ENCODE measurements at places on chromosomes 1 and 21.

- H3K27ac ChIP-seq, result no peak overlapping the region
- H3K4me3 ChIP-seq, result no peak overlapping the region
- no peaks in the 10 kb centered on the region for H3K27me3 ChIP-seq
Measured at GRCh38 chr1:241767737-241768136, 80.3 kb upstream of the EXO1 start.

- no peaks in the 10 kb centered on the region for H3K36me3 ChIP-seq
- no peaks in the 10 kb centered on the region for H3K27me3 ChIP-seq
- H3K27ac ChIP-seq, result no peak overlapping the region
- H3K4me1 ChIP-seq, result no peaks in the 10 kb centered on the region
Measured at GRCh38 chr1:247865416-247865815, 8.4 kb downstream of the TRIM58 start.

GRCh38 chr1:65694933-65695332 lies 97.8 kb upstream of the PDE4B start:
- no peak overlapping the region for H3K4me3 ChIP-seq
- H3K36me3 ChIP-seq, result no peaks in the 10 kb centered on the region
- H3K27me3 ChIP-seq, result no peaks in the 10 kb centered on the region
- H3K27ac ChIP-seq, result no peak overlapping the region

GRCh38 chr1:117594261-117594990 lies 11.4 kb upstream of the TENT5C start:
- no peaks in the 10 kb centered on the region for H3K4me1 ChIP-seq
- H3K27me3 ChIP-seq, result no peaks in the 10 kb centered on the region
- no peaks in the 10 kb centered on the region for H3K36me3 ChIP-seq
- H3K27ac ChIP-seq, result no peak overlapping the region
- no peak overlapping the region for H3K4me3 ChIP-seq

GRCh38 chr1:113793878-113794834 lies 18.1 kb downstream of the RSBN1 start:
- no peaks in the 10 kb centered on the region for H3K4me1 ChIP-seq
- DNase-seq, result no peak
- no peaks in the 10 kb centered on the region for H3K27me3 ChIP-seq
- H3K36me3 ChIP-seq, result peaks cover 13% of the 10 kb centered on the region
- H3K4me3 ChIP-seq, result no peak overlapping the region

GRCh38 chr1:39981945-39982344 lies 27.0 kb downstream of the MFSD2A start:
- no peaks in the 10 kb centered on the region for H3K4me1 ChIP-seq
- no peak for DNase-seq
- H3K4me3 ChIP-seq, result no peak overlapping the region
- no peaks in the 10 kb centered on the region for H3K36me3 ChIP-seq
- no peak overlapping the region for H3K27ac ChIP-seq

GRCh38 chr1:233328142-233328921 lies 808 bp downstream of the MAP3K21 start:
- no peaks in the 10 kb centered on the region for H3K36me3 ChIP-seq
- peak overlapping the region; percentile 55 for H3K4me3 ChIP-seq
- H3K27me3 ChIP-seq, result peaks cover 11% of the 10 kb centered on the region
- peak; percentile 17 for DNase-seq
- H3K27ac ChIP-seq, result no peak overlapping the region

- no peak overlapping the region for H3K27ac ChIP-seq
- peaks cover 2% of the 10 kb centered on the region for H3K36me3 ChIP-seq
- DNase-seq, result no peak
- H3K4me1 ChIP-seq, result no peaks in the 10 kb centered on the region
- H3K4me3 ChIP-seq, result no peak overlapping the region
Measured at GRCh38 chr21:32303385-32303784, 4.7 kb downstream of the MRAP start.

GRCh38 chr1:217569021-217569420 lies 61.9 kb downstream of the GPATCH2 start:
- no peak for DNase-seq
- H3K4me1 ChIP-seq, result no peaks in the 10 kb centered on the region
- H3K4me3 ChIP-seq, result no peak overlapping the region
- H3K27ac ChIP-seq, result no peak overlapping the region

DNA sequence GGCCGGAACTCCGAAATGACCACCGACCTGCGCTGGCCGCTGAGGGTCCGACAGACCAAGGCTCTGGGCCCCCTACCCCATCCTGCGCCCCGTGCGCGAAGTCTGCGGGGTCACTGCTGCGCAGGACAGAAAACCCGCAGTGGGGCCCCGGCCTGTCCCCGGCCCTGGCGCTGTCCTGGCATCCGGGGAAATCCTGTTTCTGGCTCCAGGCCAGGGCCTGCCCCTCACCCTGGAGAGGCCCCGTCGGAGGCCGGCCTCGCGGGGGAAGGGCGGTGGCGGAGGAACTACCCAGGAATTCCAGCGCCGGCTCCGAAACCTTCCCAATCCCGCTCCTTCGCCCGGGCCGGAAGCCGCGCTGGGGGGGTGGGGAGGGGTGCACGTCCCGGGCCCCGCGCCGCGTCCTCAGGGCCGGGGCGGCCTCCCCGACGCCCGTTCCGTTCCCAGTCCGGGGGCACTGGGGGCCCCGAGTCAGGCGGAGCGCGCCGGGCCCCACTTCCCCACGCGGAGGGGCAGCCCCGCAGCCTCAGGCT lies 77.0 kb downstream of the MORN1 start:
- peak overlapping the region; percentile 48 for H3K4me3 ChIP-seq
- H3K27ac ChIP-seq, result peak overlapping the region; percentile 88
- H3K27me3 ChIP-seq, result no peaks in the 10 kb centered on the region
- DNase-seq, result peak; percentile 82

- no peaks in the 10 kb centered on the region for H3K27me3 ChIP-seq
- H3K4me1 ChIP-seq, result no peaks in the 10 kb centered on the region
- no peaks in the 10 kb centered on the region for H3K36me3 ChIP-seq
- DNase-seq, result no peak
- no peak overlapping the region for H3K27ac ChIP-seq
- no peak overlapping the region for H3K4me3 ChIP-seq
Measured at GRCh38 chr1:2099886-2100779, 49.9 kb downstream of the PRKCZ start.

DNA sequence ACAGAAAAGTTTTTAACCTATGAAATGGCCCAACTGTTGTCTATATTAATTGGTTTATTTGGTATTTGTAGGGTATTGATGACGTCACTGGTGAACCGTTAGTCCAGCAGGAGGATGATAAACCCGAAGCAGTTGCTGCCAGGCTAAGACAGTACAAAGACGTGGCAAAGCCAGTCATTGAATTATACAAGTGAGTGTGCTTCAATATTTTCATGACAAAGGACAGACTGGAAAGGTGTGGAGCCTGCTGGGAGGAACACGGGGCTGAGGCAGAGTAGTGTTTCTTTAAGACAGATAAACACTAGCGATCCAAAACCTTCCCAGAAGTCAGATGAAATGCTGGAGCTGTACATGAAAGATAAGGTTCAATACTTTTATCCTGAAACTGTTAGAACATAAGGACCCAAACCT lies 76.7 kb downstream of the AK4 start:
- no peak overlapping the region for H3K27ac ChIP-seq
- H3K27me3 ChIP-seq, result no peaks in the 10 kb centered on the region
- DNase-seq, result no peak
- no peaks in the 10 kb centered on the region for H3K4me1 ChIP-seq

DNA sequence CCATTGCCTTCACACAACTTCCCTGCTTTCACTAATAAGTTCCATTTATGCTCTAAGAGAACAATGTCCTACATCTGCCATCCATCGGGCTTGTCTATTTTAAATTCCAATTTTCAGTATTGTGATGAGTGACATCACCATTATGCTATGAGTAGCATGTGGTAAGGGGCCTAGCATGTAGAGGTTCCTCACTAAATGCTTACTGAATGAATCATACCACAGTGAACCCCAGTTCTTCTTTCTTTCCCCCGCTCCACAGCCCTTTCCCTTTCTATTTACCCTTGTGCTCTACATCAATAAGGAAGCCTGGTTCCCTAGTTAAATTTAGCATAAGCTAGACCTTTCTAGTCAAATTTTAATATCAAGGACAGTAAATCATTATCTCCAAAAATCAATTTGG lies 195.0 kb upstream of the RGS18 start:
- peak; percentile 42 for DNase-seq
- no peaks in the 10 kb centered on the region for H3K27me3 ChIP-seq
- H3K4me1 ChIP-seq, result peaks cover 16% of the 10 kb centered on the region
- no peaks in the 10 kb centered on the region for H3K36me3 ChIP-seq
- no peak overlapping the region for H3K4me3 ChIP-seq

GRCh38 chr1:174700314-174700713 lies 252.6 kb downstream of the GPR52 start:
- no peaks in the 10 kb centered on the region for H3K4me1 ChIP-seq
- no peaks in the 10 kb centered on the region for H3K27me3 ChIP-seq
- H3K27ac ChIP-seq, result no peak overlapping the region
- no peak overlapping the region for H3K4me3 ChIP-seq

DNA sequence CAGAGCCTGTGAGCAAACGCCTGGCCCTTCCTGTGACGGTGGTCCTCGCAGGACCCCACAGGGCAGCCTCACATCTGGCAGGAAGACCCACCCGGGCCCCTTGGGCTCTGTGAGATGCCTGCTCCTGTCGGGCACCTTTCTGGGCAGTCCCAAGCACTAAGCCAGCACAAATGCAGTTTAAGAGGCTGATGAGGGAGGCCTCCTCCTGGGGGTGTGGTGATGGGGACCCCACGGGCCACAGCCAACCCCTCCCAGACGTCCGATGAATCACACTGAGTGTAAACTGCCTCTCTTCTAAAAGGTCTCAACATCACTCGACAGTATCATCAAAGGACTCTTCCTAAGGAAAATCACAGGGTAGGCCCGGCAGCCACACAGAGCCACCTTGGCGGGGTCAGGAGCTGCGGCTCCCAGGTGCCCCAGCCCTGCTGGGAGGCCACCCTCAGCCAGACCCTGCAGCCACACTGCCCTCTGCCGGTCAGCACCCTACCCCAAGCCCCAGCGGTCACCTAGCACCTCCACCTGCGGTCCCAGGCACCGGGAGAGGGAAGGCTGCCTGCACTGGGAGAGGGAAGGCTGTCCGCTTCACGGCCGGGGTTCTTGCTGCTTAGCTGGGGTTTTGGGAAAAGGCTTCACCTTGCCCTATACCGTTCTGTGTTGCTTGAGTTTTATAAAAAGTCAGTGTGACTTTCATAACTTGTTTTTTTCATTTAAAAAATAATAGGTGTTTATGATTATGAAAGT lies 3.9 kb upstream of the PRKCZ start:
- no peak overlapping the region for H3K4me3 ChIP-seq
- peaks cover 5% of the 10 kb centered on the region for H3K4me1 ChIP-seq
- H3K36me3 ChIP-seq, result no peaks in the 10 kb centered on the region
- no peak overlapping the region for H3K27ac ChIP-seq
- H3K27me3 ChIP-seq, result peaks cover 28% of the 10 kb centered on the region

- no peaks in the 10 kb centered on the region for H3K4me1 ChIP-seq
- DNase-seq, result no peak
- H3K27ac ChIP-seq, result no peak overlapping the region
- H3K27me3 ChIP-seq, result no peaks in the 10 kb centered on the region
Measured at GRCh38 chr1:197683280-197683679, 92.0 kb downstream of the DENND1B start.

DNA sequence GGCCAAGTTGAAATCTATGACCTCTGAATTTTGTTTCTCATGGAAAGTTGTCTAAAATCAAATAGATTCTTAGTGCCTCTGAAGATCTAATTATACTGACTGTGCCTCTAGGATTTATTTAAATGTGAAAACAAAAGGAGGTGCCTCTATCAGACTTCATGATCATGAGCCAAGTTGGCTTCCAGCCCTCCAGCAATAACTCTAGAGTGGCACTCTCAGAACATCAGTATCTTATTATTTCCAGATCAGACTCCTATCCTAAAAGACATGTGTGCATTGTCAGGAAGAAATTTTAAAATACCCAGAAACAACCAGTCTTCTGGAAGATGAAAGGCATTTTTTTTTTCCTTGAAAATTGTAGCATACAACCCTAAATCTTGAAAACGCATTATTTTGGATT lies 368.0 kb downstream of the PDE4B start:
- no peak for DNase-seq
- H3K36me3 ChIP-seq, result no peaks in the 10 kb centered on the region
- H3K27me3 ChIP-seq, result no peaks in the 10 kb centered on the region
- no peak overlapping the region for H3K4me3 ChIP-seq
- H3K4me1 ChIP-seq, result no peaks in the 10 kb centered on the region
- H3K27ac ChIP-seq, result no peak overlapping the region

DNA sequence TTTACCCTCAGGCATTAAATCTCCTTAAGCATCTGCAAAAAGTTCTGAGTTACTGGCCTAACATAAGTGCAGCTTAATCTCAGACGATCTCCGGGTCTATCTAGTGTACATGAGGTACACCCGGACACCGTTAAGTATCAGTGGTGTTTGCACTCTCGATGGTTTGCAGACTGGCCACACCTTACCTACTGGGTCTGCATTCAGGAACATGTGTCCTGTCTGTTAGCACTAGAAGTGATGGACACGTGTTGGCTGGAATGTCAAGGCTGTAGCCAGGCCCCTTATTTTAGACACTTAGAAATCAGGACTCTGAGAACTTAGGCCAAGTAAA lies 783 bp upstream of the AGL start:
- peak overlapping the region; percentile 82 for H3K27ac ChIP-seq
- peaks cover 15% of the 10 kb centered on the region for H3K4me1 ChIP-seq

DNA sequence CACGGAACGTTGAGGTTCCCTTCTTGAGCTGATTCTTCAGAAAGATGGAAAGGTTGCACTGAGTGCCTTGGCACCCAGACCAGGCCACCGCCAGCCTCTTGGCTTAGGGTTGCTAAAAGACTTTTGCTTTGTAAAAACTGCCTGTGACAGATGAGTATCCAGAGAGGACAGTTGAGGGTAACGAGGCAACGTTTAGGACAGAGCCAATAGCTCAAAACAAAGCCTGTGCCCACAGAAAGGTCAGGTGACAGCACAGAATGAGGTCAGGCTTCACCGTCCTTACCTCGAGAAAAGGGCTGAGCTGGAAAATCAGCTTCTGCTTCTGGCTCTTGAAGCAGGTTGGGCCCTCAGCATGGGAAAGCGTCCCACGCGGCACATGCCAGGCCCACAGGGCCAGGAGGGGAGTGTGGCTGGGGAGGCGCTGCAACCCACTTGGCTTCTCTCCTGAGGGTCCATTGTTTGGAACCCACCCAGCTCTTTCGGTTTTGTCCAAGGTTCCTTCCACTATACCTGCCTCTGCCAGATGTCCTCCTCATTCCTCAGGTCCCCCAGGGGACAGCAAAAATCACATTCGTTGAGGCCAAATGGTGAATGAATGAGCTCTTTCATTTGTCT lies 55.5 kb downstream of the SCCPDH start:
- DNase-seq, result no peak
- no peaks in the 10 kb centered on the region for H3K36me3 ChIP-seq
- H3K4me3 ChIP-seq, result no peak overlapping the region
- no peak overlapping the region for H3K27ac ChIP-seq
- no peaks in the 10 kb centered on the region for H3K27me3 ChIP-seq
- H3K4me1 ChIP-seq, result no peaks in the 10 kb centered on the region

- DNase-seq, result no peak
- peaks cover 22% of the 10 kb centered on the region for H3K36me3 ChIP-seq
- H3K4me1 ChIP-seq, result no peaks in the 10 kb centered on the region
- no peak overlapping the region for H3K27ac ChIP-seq
- H3K4me3 ChIP-seq, result no peak overlapping the region
Measured at GRCh38 chr1:234435620-234436019, 43.4 kb downstream of the TARBP1 start.

GRCh38 chr1:91811363-91812025 lies 74.5 kb downstream of the TGFBR3 start:
- H3K36me3 ChIP-seq, result no peaks in the 10 kb centered on the region
- no peaks in the 10 kb centered on the region for H3K27me3 ChIP-seq
- no peak overlapping the region for H3K4me3 ChIP-seq
- peaks cover 18% of the 10 kb centered on the region for H3K4me1 ChIP-seq
- H3K27ac ChIP-seq, result no peak overlapping the region

GRCh38 chr1:116957646-116958045 lies 43.9 kb upstream of the CD101 start:
- H3K36me3 ChIP-seq, result no peaks in the 10 kb centered on the region
- H3K27me3 ChIP-seq, result no peaks in the 10 kb centered on the region
- no peak for DNase-seq
